Tibial artery (tissue), 4 donors: ENCODE measurements at places on chromosomes 4 and X.

- no peak for DNase-seq
These were observed 28.6 kb downstream of the NYX start for GRCh38 chrX:41475591-41476241.

GRCh38 chr4:152176627-152177214 is 359.2 kb downstream of the FBXW7 start:
- no peak for DNase-seq

- DNase-seq: no peak
These were observed 818.4 kb upstream of the GRID2 start for GRCh38 chr4:91485415-91485814.

DNA sequence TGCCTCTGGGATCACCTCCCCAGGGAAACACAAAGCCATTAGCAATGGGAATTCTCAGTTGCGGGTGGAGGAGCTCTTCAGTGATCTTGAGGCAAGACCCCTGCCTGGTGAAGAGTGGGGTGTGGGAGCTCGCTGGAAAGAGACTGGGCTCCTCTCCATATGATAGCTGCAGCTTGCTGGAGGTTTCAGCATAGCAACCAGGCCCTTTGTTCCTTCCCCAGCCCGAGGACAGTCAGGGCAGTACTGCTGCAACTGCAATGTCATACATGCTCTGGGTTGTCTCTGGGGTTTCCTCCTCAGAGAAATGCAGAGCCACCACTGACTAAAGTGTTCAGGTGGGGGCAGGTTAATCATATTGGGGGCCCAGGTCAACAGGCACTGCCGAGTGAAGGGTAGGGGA is 81.3 kb downstream of the ARHGAP24 start:
- DNase-seq: no peak

GRCh38 chr4:110119880-110120279 is 78.5 kb downstream of the ELOVL6 start:
- DNase-seq: no peak

DNA sequence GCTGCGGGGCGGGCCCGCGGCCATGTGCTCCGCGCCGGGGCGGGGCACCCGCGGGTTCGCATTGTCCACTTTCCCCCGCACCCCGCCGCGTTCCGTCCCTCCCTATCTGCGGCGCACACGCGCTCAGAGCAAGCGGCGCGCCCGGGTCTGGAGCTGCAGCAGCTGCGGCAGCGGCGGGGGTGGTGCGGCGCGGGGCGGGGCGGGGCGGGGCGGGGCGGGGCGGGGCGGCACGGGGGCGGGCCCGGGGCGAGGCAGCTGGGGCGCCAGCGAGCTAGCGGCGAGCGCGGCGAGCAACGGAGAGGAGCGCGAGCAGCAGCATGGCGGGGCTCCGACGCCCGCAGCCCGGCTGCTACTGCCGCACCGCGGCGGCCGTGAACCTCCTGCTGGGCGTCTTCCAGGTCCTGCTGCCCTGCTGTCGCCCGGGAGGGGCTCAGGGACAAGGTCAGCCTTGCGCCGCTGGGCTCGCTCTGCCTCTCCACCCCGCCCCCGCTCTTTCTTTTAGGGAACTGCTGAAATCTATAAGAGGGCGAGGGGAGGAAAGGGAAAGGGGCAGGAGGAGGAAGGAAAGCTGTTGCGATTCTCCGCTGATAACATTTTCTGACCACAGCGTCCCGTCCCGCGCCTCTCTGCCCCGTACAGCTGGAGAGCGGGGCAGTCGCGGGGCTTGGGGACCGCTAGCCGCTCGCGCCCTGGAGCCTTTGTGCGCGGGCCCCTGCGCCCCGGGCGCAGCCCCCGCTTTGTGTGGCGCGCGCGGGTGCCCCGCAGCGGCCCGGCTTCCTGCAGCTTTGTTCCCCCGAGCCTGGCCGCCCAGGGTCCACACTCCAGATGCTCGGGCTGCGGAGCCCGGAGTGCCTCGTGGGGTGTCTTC is at the start of gene TMEM131L:
TSS of gene TMEM131L (plus strand) at position 280 of the 868 bp plus-strand sequence. CDS start at position 318, 38 bp downstream.
- DNase-seq: peak; percentile 85

- no peak for DNase-seq
These were observed 154.4 kb downstream of the EFNB1 start for GRCh38 chrX:68983004-68983857.

DNA sequence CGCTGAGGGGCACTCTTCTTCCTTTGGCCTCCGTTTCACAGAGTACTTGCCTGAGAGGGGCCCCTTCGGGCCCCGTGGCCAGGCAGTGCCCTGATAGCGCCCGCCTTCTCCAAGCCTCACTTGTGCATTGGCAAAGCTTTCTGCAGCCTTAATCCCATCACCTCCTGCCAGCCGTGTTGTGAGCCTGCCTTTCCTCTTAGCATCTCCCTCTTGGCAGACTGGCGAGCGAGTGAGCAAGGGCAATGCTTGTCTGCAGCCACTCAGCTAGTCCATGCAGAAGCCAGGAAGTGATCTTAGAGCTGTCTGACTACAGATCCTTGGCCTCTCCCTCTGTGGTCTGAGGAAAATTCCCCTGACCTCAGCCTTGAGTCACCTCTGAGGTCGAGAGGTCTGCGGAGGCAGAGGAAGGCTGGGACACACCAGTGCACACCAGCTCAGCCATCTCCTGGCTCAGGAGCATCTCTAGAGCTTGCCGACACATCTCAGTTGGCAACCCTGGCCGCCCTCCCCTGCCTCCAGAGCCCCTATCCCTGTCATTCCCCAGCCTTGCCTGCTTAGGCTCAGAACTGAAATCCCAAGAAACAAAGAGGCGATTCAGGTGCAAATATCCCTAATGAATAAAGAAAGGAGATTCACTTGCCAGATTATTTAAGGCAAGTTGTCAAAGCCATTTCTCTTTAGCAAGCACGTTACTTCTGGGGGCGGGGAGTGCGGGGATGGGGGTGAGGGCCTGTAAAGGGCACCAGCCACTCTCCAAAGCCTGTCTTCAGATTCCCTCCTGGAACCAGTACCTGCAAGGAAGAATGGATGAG is 143.5 kb upstream of the MAMLD1 start:
- DNase-seq: no peak

GRCh38 chr4:38738940-38739803 is 43.6 kb downstream of the TLR10 start:
- no peak for DNase-seq

DNA sequence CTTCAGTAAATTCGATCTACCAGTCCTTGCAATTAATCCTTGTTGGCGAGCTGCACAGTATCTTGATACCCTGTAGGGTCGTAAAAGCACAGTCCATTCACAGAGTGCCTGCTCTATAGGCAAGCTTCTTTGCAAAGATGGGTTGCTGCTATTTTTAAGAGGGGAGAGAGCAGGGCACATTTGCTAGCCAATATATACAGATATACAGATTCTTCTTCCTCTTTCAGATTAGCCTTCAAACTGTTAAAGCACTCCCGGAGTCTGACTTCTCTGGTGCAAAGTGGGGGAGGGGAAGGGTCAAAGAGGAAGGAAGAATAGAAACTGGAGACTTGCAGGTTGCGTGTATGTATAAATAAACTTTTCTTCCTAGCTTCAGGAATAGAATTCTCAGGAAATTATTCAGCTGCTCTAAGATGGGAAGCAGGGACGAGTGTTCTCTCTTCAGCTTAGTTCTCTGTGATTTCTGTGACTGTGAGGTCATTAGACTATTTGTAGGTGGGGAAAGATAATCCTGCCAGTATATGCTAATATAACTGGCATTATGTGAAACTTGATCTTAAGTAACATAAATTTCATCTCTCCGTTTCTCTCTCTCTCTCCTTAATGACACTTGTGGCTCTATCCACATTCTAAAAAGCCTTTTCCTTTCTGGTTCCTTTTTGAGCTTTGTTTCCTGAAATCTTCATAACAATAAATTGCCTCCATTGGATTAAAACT is at the start of gene CYSLTR1:
TSS of gene CYSLTR1 (minus strand) at position 242 of the 717 bp plus-strand sequence. CDS start 53,865 bp downstream, outside the sequence.
- DNase-seq: no peak

GRCh38 chr4:57287687-57288604 is 177.8 kb upstream of the IGFBP7 start:
- DNase-seq: no peak

GRCh38 chrX:37371578-37371991 is 22.4 kb downstream of the PRRG1 start:
- DNase-seq: no peak

GRCh38 chr4:174479140-174479539 is 43.1 kb downstream of the HPGD start:
- no peak for DNase-seq

DNA sequence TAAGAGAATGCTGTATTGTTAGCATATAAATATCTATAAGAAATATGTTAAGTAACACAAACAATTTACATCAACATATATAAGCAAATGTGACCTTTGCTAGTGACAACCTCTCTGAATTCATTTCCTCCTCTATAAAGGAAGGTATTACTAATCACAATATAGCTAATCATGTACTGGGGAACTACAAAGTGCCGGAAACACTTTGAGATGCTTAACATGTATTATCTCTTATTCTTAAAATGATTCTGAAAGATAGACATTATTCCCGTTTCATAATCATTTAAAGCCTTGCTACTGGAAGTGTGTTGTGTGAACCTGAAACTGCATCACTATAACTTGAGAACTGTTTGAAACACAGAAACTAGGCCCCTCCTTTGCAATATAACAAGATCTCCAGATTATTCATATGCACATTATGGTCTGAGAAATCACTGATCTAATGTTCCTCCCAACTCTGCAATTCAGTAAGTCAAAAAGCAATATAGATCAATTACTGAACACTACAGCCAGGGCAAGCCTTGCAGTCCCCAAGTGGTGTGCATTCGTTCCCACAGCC is 54.0 kb downstream of the KLHL8 start:
- no peak for DNase-seq
